Hematopoietic multipotent progenitor cell treated with erythropoietin and hydrocortisone succinate and interleukin-3 and kit ligand, for 6 days (in vitro differentiated cells): ENCODE measurements at places on chromosomes 4 and X.

DNA sequence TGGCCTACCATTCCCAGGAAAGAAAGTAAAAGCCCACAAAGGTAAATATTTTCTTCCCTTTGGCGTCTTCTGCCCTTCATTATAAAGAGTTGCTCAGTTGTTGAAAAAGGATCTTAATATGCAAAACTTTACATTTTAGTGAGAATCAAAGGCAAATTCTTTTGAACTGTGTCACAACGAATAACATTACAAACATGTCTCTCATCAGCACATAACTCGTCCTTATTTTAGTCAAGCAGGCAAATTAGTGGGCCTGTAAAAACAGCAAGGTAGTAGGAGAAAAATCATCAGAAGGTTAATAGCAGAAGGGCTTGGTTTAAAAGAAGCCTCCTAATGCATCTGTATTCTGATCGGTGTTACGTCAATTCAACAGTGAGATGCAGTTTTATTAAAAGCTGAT is 647.3 kb upstream of the DIPK2B start:
- DNase-seq = no peak

- DNase-seq = peak; percentile 63
These were observed 29.8 kb downstream of the ACOX3 start for GRCh38 chr4:8410641-8411271.

- no peak for DNase-seq
These were observed 434.2 kb downstream of the PPARGC1A start for GRCh38 chr4:23455456-23456158.

DNA sequence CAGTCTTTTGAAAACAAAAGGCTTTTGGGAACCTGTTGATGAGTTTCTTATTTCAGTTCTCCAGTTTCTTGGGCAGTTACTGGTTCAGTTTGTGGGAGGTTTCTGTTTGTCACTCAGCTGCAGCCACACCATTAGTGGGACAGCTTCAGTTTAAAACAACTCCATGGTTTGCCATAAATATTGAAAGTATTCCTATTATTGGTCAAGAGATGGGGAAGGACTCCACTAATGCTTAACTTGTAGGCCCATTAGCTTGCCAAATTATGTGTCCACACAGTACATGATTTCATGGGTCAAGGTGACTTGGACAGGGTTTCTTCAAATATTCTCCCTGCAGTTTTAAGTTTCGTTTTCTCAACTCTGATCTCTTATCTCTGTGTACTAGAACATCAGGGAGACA is 15.5 kb upstream of the ASIC5 start:
- no peak for DNase-seq

DNA sequence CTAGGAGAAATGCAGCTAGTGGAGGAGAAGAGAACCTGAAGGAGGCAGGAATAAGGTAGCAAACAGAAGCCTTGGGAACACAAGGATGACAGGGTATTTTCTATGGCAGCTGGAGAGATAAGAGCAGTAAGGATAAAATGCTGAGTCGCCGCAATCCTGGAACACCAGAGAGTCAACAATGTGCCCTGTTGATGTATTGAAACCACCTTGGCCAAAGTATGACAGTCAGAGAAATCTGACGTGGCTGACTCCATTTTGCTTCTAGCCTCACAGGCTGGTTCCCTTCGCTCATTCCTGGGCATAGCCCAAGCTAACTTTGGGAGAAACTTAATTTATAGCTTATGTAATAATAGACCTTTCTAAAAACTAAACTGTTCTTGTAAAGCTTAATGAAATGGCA is 56.6 kb upstream of the C4orf54 start:
- DNase-seq = no peak

DNA sequence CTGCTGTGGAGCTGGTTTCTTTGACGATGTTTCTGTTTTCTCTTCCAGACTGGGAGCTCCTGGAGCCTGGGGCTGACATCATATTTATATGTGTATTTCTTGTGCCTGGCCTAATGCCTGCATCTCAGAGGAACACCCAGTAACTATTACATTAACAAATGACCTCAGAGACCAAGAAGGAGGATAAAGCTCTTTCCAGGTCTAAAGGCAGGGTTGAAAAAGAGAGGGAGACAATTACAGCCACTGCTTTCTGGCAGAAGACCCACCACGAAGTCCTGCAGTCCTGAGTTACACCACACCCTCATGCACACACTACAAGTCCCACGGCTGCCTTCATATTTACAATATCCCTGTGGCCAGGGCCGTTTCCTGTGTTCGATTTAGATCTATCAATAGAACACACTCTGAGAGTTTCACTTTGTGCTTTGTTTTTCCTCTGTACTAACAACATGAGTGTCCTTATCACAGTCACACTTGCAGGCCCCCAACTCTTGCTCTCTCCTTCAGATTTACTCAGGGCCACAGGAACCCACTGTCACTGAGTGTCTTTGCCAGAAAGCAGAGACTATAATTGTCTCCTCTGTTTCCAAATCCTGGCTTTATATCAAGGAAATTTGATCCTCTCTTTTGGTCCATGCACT is 535.5 kb downstream of the MID1IP1 start:
- DNase-seq = peak; percentile 29

- no peak for DNase-seq
These were observed 827.9 kb downstream of the PCDH7 start for GRCh38 chr4:31548021-31548420.

GRCh38 chr4:123052007-123052406 is 129.6 kb upstream of the NUDT6 start:
- DNase-seq = no peak

GRCh38 chr4:39394706-39395105 is 12.0 kb upstream of the KLB start:
- DNase-seq = peak; percentile 26

- no peak for DNase-seq
These were observed 112.7 kb downstream of the ZAR1 start for GRCh38 chr4:48602763-48603162.

- no peak for DNase-seq
These were observed 5.0 kb downstream of the XPNPEP2 start for GRCh38 chrX:129743821-129744220.

GRCh38 chrX:7085879-7086278 is 61.6 kb upstream of the STS start:
- DNase-seq = no peak

DNA sequence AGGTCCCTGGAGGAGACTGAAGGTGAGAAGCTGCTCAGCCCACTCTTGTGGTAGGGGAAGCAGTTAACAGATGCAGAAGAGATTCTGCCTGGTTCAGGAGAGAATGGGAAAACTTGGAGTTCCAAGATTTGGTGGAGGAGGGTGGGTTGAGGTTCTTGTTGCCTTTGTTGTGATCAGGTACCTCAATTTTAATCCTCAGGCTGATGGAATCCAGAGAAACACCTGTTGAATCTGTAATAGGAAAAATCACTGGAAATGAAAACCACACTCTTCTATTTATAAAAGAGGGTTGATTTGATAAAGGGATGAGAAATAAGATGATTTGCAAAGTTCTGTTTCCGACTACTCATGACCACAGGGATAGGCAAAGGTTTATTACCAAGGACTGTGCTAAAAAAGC is 132.1 kb downstream of the EDA start:
- no peak for DNase-seq

DNA sequence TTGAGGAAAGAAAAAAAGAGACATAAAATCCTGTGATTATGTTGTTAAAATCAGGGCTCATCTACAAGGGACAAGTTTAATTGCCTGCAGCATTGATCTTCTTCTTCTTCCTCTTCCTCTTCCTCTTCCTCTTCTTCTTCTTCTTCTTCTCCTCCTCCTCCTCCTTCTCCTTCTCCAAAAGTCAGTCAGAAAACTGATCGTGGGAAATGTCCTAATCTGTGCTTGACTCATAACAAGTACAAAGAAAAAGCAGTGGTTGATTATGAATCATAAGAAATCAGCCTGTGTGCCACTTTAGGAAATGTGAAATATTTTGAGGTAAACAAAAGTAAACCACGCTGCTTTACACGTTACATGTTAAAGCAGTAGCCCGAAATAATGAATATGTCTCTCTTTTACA is 2.7 kb upstream of the ATP10D start:
- DNase-seq = no peak

DNA sequence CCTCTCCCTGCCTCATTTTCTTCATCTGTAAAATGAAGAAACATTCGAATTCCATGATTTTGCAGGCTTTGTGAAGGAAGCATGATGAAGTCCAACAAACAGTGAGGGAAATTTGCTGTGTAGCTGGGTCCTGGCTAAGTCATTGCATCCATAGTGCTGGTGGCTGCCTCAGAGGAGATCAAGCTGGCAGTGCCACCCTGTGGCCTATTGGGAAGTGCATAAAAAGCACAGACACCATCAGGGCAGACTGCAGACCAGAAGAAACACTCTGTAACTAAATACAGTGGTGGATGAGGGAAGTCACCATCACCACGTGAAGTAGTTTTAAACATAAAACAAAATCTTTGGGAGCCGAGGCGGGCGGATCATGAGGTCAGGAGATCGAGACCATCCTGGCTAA is 40.7 kb upstream of the DDX3X start:
- DNase-seq = peak; percentile 60

DNA sequence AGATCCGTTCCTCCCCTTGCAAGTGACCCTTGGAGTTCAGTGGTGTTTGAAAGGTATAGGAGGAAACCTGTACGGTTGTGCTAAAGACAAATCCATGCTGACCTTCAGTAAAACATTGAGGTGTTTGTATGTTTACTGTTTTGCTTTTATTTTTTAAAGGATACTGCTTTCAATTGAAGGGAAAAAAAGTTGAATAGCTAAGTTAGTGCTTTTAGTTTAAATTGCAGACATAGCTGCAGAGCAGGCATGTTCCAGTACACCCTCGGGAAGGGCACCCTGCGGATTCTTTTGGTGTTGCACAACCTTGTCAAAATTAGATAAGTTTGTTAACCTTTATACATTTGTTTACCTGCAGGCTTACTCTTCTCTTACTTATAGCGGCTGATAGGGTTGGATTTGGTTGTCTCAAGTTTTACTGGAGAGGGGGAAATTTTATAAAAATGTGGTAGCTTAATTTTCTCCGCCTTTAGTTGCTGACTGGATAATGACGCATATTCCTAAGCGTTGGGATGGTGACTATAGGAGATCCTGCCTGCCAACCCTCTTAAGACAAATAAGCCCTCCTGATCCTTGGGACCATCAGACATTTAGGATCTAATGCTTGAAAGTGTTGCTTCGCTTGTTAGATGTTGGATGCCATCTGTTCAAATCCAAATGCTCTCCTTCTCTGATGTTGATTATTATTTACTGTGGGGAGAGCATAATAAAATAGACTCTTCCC is 2.0 kb downstream of the RAPGEF2 start:
- DNase-seq = peak; percentile 75

DNA sequence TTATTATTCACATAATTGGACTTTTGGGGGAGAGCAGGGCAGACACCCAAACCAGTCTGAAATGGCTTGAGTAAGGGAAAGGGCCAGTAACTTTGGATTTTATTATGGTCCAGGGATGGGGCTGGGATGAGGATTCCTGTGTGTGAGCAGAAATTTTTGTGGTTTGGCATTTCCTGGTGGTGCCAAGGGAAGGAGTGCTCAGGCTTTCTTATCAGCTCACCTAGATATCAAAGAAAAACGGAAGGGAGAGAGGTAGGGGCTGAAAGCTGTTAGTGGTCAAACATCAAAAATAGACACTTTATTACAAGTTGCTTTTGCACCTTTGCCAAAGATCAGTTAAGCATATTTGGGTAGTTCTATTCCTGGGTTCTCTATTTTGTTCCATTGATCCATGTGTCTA is 128.5 kb upstream of the DIPK2B start:
- no peak for DNase-seq

DNA sequence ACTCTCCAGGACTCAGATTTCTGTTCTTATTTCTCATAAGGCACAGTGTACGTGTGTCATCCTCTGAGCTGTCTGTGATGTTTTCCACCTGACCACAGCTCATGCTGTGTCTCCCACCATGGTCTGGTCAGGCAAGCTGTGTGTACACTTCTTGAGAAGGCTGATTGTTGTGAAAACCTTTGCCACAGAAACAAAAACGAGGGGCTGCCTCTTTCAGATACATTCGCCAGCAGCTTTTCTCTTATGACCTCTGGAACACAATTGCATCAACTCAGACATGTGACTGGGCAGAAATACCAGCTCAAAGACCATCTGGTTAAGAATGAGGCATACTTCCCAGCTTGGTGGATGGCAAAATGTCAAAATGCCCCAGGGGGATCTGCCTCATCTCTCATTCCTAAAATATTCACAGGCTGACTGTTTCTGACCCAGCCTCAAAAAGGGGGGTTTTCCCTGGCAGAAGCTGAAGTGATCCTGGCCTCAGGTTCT is 46.1 kb downstream of the PGRMC2 start:
- DNase-seq = no peak

DNA sequence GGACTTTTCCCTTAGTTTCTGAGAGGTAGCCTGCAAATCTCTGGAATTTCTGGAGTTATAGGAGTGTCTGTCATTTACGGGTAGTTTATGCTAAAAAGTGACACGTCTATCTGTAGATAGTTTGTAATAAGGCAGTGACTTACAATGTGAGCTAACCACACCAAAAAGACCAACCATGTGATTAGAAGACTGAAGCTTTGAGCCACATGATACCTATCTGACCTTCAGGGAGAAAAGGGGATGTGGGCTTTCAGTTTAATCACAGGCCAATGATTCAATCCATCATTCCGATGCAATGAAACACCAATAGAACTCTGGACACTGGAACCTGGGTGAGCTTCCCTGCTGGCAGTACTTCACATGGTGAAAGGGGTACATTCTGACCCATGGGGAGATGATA is 254.6 kb upstream of the GK2 start:
- no peak for DNase-seq

DNA sequence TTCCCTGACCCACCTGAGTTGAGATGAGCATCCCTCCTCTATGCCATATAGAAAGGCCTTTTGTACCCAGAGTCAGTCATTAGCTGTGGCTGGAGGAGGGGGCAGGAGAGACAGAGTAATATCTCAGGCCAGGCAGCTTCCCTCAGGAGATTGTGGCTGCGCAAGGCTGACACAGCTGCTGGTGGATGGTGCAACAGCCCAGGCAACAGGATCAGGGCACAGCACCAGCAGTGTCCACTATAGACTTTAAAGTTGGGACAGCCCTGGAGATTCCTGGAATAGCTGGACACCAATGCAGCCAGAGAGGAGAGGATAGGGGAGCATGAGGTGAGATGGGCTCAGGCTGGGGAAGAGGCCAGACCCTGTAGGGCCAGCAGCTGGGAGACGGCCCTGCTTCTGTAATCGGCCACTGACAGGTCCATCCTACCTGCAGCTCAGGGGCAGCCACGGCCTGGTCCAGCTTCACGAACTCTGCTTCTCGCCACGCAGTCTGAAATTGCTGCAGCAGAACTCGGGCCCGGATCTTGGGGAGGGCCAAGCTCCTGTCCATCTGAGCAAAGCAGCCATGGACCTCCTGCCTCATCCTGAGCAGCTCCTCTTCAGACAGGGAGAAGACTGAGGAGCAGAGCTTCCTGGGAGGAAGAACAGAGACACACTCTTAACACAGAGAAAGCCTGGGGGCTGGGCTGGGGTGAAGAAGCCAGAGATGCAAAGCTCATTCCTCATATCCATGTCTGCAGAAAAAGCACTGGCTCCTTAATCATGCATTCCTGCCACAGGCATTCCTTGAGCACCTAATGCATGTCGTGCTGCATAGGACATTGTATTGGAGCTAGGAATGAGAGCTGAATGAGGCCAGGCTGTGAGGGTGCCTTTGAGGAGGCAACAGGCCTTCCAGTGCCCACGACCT is 90.1 kb downstream of the EVC2 start:
- DNase-seq = no peak

- DNase-seq = peak; percentile 62
These were observed 166.8 kb downstream of the SHROOM3 start for GRCh38 chr4:76601791-76602190.

- no peak for DNase-seq
These were observed 224.2 kb upstream of the ANXA10 start for GRCh38 chr4:167868163-167868562.

GRCh38 chr4:177369372-177369771 is 59.7 kb downstream of the NEIL3 start:
- DNase-seq = no peak
